Hematopoietic multipotent progenitor cell treated with erythropoietin and hydrocortisone succinate and interleukin-3 and kit ligand, for 8 days (in vitro differentiated cells): ENCODE measurements at places on chromosomes 2 and 18.

DNA sequence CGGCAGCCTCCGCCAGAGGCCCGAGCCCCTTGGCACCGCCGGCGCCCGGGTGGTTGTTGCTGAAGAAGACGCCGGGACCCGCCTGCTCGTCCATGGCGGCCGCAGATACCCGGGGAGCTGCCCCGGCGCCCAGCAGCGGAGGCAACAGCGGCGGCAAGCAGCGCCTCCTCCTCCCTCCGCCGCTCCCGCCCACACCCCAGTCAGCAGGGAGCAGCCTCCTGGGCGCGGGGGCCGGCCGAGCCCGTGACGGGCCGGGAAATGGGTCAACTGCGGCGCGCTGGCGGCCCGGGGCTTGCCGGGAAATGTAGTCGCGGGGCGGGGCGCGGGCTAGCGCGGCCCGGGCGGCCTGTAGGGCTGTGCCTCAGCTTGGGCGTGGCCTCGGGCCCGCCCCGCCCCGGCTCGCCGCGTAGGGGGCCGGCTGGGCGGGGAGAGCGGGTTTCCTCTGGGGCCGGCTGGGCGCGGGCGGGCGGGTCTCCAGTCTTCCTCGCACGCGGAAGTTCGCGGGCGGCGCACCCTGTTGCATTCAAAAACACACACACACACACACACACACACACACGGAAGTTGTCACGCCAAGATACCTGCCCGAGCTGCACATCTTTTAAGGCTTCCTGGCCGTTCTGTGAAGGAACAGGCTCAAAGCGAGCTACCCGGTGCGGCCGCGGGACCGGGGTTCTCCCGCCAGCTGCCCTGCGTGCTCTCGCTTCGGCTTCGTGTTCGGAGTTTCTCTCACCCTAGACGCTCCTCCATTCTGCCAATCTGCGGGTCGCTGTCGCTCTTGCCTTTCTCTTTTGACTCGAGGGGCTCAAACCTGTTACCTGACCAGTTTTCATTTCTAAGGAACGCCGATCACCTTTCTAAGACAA lies at the start of gene STRN:
Gene STRN (minus strand): TSS at position 167 of the 866 bp plus-strand sequence. CDS start 73 bp downstream, at position 94.
- DNase-seq, result peak; percentile 95

GRCh38 chr18:35610089-35610488 lies 28.5 kb downstream of the GALNT1 start:
- DNase-seq, result no peak

DNA sequence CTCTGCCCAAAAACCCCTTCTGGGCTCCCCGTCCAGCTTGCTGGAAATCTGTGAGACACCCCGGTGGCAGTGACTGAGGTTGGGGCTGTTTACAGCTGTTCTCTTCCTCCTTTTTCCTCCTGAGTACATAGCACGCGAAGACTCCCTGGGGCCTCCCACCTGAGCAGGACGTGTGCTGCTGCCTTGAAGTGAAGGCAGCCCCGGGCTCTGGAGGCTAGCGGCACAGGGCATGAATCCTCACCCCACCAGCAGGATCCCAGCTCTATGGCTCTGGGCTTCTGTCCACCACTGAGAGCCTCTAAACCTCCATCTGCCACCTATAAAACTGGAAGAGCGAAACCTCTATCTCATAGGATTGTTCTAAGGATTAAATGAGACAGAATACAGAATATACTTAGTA lies 182.5 kb downstream of the TMEM163 start:
- no peak for DNase-seq

DNA sequence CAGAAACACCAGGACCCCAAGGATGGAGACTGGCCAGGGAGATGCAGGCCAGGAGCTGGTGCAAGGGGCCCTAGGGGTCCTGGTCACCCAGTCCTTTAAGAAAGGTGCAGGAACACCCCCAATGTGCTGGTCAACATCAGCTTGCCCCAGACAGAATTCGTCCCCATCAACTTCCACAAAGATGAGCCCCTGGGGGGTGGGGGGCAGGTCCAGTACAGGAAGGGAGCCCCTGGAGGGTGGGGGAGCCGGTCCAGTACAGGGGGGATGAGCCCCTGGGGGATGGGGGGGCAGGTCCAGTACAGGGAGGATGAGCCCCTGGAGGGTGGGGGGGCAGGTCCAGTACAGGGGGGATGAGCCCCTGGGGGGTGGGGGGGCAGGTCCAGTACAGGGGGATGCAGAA lies 160.7 kb upstream of the SALL3 start:
- no peak for DNase-seq

DNA sequence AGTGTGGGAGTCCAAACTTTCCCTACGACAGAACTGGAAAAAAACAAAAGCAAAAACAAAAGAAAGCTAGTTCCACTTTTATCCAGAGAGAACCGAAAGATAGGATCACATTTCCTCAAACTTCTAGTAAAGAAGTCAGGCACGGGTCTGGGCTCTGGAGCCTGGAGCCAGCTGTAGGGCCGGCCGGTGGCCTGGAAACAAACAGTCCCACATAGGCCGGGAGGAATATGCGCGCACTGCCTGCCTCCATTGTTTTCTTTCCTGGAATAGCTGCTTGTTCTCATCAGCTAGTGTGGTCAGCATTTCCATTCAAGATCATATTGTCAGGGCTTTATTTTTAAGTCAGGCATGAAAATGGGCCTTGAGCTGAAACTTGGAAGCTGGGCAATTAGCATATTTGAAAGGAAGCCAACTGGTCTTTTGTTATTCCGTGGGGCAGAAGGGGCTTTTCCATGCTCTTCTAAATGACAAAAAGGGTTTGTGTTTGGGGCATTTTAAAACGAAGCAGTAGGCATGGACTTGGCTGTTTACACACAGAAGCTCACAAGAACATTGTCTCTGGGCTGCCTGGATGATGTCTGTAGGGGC lies 58.7 kb upstream of the RFX8 start:
- DNase-seq, result no peak

- DNase-seq, result no peak
Measured at GRCh38 chr2:27059141-27059820, 7.8 kb downstream of the AGBL5 start.

DNA sequence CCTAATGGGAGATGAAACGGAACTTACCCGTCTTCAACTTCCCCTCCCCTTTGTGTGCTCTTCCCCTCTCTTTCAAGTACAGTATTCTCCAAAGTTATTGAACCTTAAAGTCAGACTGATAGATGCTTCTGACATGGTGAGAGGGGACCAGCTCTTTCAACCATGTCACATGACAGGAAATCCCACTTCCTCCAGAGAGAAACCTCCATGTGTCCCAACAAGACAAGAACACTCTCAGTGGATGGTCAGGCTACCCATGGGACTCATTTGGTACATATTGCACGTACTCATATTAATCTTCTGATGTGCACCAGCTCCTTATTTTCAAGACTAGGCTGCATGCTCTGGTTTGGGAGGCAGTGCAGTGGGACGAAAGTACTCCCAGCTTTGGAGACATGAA lies 44.6 kb upstream of the REG3G start:
- DNase-seq, result no peak

GRCh38 chr18:46920067-46920466 lies 2.7 kb downstream of the KATNAL2 start:
- DNase-seq, result no peak

GRCh38 chr2:26255759-26256384 lies 11.1 kb downstream of the HADHB start:
- peak; percentile 38 for DNase-seq

DNA sequence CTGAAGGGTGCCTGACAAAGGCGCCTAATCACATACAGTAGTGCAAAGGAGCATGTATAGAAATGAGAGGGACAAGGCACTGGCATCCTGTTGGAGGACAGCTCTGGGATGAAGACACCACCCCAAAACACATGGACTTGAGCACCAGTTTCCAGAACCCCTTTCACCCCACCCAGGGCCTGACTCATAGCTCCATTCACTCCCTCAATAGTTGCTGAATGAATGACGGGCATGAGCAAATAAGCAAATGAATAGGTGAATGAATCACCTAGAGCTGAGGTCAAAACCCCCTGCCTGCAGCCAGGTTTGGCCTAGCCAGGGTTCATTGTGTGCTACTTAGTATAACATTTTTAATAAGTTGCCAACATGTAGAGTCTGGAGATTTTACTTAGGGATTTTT lies 66.3 kb downstream of the NRP2 start:
- no peak for DNase-seq

- DNase-seq, result no peak
Measured at GRCh38 chr2:43636621-43637020, 439 bp upstream of the PLEKHH2 start.

- DNase-seq, result no peak
Measured at GRCh38 chr2:207137596-207138337, 28.0 kb downstream of the KLF7 start.

- no peak for DNase-seq
Measured at GRCh38 chr2:7609556-7609955, 692.3 kb downstream of the RNF144A start.

DNA sequence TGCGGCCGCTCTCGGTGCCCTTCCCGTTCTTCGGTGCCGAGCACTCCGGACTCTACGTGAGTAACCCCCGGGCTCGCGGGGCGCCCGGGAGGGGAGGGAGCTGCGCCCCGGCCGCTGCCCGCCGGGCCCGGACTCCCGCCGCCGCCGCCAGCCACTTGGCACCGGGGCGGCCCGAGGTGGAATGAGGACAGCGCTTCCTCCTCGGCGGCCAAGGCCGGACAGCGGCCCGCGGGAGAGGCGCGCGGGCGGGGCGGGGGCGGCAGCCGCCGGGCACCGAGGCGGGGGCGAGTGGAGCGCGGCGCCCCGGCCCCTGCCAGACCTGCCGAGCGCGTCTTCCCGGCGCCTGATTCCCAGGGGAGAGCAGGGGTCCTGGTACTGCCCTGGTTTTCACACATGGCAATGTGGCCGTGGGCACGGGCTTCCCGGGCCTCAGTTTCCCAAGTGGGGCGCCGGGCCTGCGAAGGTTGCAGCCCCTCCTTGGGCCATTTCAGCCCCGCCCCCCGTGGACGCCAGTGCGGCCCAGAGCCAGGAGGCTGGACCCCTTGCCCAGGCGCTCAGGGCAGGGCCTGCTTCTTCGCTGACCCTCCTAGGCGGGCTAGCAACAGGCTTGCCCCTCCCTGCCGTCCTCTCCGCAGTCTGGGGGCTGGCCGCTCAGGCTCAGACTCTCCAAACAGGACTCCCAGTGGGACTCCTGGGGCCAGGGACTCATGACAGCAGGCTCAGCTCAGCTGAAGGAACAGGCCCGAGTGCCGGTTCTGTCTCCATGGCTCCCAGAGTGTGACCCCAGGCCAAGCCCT lies 775 bp downstream of the SNED1 start:
- no peak for DNase-seq

DNA sequence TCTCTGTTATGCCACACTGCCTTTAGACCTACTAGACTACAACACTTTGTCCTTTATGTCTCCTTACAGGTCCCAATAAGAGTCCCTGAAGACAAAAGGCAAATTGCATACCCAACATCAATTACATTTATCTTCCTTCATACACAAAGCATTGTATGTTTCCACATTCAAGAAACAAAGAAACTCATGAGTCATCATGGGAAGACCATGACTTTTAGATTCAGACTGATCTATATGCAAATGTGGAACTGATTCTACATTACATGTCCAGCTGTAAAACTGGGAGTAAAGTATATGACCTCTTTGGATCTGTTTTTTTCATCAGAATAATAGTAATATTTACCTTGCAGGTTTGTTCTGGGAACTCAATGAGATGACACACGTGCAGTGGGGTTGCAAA lies 25.2 kb upstream of the HNMT start:
- DNase-seq, result no peak

DNA sequence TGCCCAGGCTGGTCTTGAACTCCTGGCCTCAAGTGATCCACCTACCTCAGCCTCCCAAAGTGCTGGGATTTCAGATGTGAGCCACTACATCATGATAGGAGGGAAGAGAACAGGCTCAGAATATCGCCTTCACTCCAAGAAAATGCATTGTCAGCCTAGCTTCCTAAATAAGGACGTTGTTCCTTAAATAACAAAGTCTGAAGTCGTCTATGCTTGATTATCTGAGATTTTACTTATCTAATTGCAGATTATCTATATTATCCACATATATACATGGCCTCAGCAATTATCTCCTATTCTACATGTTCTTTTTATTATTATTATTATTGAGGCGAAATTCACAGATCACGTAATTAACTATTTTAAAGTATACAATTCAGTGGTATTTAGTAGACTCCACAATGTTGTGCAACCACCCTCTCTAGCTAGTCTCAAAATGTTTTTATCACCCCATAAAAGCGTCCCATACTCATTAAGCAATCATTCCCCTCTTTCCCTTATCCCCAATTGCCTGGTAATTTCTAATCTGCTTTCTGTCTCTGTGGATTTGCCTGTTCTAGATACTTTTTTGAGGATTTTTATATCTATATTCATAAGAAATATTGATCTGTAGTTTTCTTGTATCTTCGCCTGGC lies 95.1 kb upstream of the RFX8 start:
- no peak for DNase-seq

- no peak for DNase-seq
Measured at GRCh38 chr2:16406496-16407289, 258.9 kb downstream of the CYRIA start.

GRCh38 chr2:137942037-137942832 lies 22.0 kb upstream of the HNMT start:
- no peak for DNase-seq

DNA sequence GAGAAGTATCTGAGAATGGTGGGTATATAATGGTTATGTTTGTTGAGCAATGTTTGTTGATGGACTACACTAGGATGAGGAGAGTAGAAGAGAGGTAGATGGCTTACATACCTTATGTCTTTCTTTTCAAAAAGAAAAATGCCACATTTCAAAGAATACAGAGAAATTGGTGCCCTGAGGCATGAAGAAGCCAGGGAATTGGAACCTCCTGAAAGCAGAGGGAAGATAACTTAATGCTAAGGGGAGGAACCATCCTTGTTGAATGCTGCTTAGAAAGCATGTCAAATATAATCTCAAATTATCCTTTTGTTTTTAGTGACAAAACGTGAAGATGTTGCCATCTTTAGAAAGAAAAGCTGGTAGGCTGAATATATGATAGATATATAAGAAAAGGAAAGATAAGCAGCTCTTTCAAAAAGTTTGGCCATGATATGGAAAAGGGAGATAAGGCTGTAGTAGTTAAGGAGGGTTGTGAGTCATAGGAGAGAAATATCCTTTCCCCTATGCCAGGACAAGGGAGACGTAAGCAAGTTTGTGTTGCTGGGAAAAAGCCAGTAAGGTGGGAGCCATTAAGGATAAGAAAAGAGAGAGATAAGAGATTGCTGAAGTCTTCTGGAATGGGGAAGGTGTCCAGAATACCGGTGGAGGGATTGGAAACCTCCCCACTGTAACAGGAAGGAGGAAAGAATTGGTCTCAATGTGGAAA lies 66.3 kb downstream of the SCN2A start:
- peak; percentile 5 for DNase-seq

DNA sequence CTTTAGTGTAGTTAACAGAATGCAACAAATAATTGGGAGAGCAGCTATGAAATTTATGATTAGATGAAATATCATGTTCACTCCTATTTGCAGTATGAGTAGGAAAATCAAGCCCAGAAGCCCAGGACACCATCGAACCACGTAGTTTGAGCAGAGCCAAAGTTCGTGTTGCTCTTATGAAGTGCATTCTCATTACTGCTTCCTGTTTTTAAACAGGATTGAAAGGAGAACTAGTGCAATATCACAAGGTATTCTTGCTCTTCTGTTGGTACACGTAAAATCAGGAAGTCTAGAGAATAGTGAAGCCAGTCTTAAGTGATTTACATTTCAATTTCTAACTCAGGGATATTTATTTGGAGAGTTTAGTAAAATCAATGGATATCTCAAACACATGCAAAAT lies 21.1 kb downstream of the ARHGAP15 start:
- peak; percentile 24 for DNase-seq

- no peak for DNase-seq
Measured at GRCh38 chr2:41197781-41198180, 745.9 kb upstream of the SLC8A1 start.
